ENCODE measurements at places on chromosomes 1 and 21. TPM values are rescaled to one million over a fixed set of nuclear protein-coding genes. Genes with fewer than 3 reads are reported as not detected.
A peak's percentile ranks its signal among the peaks of the same experiment; 100 is the strongest.

DNA sequence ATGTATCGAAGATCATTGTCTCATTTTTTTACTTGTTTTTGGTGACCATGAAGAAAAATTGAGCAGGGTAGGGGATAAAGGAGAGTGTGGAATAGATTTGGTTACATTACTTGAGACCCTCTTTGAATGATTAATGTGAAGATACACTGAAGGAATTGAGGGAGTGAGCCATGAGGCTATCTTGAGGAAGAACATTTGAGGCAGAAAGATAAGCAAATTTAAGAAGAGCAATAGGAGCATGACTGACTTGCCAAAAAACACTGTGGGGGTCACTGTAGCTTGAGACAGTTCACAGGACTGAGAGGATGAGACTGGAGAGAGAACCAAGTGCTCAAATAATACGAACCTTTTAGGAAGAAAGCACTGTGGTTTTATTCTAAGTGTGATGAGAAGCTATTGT is 43.1 kb upstream of the PTPRC start:
- no peak for DNase-seq

RNF220 gene
- 47.4 TPM for total RNA-seq

- DNase-seq: peak; percentile 42
Observed at GRCh38 chr1:153610334-153610733, 2.6 kb downstream of the S100A16 start.

DNA sequence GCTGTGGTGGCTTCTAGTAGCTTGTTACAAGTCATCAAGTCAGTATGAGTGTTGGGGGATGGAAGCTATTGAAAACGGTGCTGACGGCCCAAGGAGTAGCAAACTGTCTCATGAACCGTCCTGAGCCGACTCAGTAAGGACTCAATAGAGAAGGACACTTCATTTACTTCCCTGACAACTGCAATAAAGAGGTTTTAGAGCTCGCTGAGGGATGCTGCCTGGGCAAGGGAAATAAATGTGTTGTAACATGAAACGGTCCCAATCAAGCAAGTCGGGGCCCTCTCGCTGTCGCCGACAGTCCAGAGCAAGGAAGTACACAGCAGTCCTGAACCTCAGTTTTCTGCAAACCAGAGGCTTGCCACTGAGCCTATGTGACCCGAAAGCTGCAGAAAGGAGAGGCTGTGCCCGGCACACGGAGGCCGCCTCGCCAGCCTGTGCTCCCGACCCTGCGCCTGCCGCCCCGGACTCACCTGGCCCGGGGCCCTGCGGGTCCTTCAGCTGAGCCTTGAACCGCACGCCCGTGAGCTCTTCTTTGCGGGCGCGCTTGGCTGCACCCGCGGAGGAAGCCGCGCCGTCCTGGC is 423 bp downstream of the URB1 start:
- no peak for DNase-seq

CTSS gene
- total RNA-seq: 0.61 TPM

NHLH1 gene
- 0.70 TPM for total RNA-seq

Data from astrocyte (in vitro differentiated cells and primary cell).